ENCODE measurements at places on chromosomes 7 and 10.

- DNase-seq: no peak
Observed at GRCh38 chr7:156842740-156843140, 50.2 kb downstream of the LMBR1 start.

GRCh38 chr10:91185239-91185875 lies 35.1 kb upstream of the PCGF5 start:
- peak; percentile 51 for DNase-seq

DNA sequence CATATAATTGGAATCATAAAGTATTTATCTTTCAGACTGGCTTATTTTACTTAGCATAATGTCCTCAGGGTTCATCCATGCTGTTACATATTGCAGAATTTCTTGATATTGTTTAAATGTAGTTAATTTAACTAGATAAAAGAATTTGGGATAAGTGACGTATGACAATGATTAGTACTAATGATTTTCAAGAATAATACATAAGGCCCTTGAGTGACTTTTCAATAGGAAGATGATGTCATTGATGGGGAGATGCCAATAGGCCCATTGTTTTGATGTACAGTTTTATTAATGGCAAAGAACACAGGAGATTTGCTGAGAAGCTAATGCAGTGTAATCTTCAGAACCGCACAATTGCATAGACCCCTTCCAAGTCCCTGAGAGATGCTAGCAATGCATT lies 537.4 kb upstream of the PHF14 start:
- DNase-seq: no peak

DNA sequence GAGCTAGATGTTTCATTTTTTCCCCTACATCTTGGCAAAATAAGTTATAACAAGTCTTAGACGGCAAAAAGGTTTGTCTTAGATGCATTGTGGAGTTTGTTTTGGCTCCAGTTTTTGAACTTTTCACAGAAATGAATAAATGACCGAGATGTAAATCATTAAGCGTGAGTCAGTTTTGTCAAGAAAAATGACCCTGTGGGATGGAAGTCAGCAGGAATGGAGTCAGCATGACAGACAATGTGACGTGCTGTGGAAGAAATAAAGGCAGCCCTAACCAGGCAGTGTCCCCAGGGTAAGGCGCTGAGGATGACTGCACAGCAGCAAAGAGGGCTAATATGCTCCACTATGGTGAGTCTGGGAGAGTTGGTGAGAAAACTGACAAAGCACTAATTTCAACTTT lies 163.2 kb downstream of the NOC3L start:
- DNase-seq: peak; percentile 55

DNA sequence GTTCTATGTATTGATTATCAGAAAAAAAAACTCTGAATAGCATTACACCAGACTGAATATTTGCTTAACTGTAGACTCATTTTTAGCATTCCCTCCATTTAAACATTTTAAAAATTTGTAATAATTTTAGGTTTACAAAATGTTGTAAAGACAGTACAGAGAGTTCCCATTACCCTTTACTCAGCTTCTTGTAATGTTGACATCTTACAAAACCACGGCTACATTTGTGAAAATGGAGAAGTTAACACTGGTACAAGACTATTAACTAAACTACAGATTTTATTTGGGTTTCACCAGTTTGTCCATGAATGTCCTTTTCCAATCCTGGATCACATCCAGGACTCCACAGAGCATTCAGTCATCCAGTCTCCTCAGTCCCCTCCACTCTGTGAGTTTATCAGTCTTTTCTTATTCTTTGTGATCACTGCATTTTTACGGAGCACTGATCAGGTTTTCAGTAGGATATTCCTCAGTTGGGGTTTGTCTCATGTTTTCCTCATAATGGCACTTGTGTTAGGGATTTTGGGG lies 130.0 kb upstream of the EEPD1 start:
- no peak for DNase-seq

- DNase-seq: no peak
Observed at GRCh38 chr7:122802301-122802751, 83.9 kb downstream of the CADPS2 start.

DNA sequence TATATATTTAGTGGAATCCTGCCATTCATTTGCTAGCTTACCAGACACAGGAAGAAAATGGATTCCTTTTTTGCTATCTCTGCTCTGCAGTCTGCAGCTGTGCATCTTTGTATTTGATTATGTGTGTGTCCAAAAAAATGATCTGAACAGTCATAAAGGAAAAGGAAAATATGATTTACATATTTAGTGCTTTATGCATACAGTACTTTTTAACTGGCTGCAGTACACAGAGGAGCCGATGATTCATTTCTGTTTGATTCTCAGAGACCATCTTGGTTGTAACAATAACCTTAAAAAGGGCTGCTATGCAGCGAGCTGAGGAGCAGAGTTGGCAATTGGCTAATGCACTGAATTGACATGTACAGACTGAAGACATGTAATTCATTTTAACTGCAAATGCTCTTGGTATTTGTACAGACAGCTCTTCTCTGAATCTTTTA lies 151.3 kb upstream of the FZD1 start:
- peak; percentile 42 for DNase-seq

- no peak for DNase-seq
Observed at GRCh38 chr7:139747662-139748372, 30.0 kb downstream of the HIPK2 start.

GRCh38 chr7:41134300-41135255 lies 568.3 kb downstream of the INHBA start:
- DNase-seq: peak; percentile 53

DNA sequence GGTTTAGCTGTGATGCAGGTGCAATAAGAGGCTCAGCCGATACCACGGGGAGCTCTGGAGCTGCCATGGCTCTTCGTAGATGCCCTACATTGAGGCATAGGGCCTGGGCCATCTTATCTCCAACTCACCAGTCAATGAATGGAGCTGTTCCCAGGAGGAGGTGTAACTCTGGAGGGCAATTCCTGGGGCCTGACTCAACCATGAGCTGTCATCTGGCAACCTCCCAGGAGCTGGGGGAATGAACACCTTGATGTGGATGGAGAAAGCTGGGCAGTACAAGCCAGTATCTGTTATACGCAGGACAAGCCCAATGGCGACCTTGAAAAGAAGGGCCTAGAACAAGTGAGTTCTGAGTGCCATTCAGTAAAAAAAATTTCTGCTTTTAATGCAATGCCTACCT lies 224.0 kb upstream of the PLXDC2 start:
- DNase-seq: peak; percentile 1

- DNase-seq: no peak
Observed at GRCh38 chr10:95413588-95413987, 122.8 kb upstream of the PDLIM1 start.

- DNase-seq: no peak
Observed at GRCh38 chr7:1425292-1426136, 33.8 kb downstream of the MICALL2 start.

GRCh38 chr7:134567368-134567767 lies 18.5 kb downstream of the AKR1B15 start:
- DNase-seq: no peak

DNA sequence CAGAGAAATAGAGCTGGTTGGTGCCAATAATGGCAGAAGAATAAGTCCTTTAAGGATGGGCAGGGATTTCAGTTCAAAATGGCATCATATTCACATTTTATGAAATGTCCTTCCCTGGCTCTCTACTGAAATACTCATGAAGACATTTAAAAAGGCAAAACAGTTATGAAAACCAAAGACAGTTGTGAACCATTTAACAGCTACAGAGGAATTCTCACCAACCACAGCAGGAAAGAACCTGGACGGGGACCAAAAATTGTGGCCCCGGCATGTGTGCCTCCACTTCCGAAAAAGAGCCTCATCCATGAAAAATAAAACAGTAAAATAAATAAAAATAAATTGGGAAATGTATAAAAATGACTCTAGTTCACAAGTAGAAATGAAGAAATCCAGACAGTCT lies 539.5 kb downstream of the SUGCT start:
- DNase-seq: peak; percentile 25

- no peak for DNase-seq
Observed at GRCh38 chr7:38703093-38703492, 71.9 kb upstream of the AMPH start.

DNA sequence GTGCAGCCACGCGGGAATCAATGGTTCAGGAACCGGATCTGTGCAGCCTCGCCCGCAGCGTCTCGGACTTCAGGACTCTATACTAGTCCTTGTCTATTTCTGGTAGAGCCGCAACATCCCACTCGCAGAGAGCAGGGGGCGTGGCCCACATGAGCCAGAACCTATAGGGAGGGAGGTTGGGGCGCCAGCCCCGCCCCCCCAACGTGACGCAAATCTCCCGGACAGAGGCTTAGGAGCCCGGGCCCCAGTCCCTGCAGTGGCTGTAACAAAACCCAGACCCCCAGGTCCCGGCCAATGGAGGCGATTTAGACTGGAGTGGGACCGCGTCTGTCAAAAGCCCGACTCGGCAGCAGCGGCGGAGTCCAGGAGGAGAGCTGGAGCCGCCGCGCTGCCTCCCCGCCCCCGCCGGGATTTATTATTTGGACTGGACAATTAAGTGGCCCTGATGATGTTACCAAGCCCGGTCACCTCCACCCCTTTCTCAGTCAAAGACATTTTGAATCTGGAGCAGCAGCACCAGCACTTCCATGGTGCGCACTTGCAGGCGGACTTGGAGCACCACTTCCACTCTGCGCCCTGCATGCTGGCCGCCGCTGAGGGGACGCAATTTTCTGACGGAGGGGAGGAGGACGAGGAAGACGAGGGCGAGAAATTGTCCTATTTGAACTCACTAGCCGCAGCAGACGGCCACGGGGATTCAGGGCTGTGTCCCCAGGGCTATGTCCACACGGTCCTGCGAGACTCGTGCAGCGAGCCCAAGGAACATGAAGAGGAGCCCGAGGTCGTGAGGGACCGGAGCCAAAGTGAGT lies at the start of gene NKX2-3:
Gene NKX2-3 (plus strand): TSS at position 256 of the 809 bp plus-strand sequence. CDS start 190 bp downstream, at position 446.
- no peak for DNase-seq

GRCh38 chr10:132364594-132364970 lies 32.4 kb upstream of the PWWP2B start:
- no peak for DNase-seq

GRCh38 chr10:110141871-110142635 lies 65.4 kb upstream of the MXI1 start:
- DNase-seq: no peak

GRCh38 chr10:24873281-24873683 lies 79.1 kb downstream of the PRTFDC1 start:
- peak; percentile 94 for DNase-seq

DNA sequence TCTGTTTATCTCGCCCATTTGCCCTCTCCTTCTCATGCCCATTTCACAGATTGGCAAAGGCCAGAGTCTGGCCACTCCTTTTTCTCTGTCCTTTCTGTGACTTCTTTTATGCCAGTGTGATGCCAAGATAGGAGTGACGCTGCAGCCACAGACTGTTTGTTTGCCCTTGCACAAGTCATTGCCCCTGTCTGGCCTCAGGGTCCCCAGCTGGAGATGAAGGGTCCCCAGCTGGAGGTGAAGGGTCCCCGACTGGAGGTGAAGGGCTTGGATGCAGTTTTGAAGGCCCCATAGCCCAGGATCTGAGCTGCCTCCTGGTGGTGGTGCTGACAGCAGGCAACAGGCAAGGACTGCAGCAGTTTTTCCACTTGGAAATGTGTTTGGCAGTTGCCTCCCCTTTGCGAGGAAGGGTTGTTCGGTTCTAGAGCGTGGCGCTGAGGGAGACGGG lies 50.8 kb upstream of the SLC29A3 start:
- peak; percentile 67 for DNase-seq

- DNase-seq: no peak
Observed at GRCh38 chr7:25288556-25289307, 60.4 kb upstream of the NPVF start.

- peak; percentile 25 for DNase-seq
Observed at GRCh38 chr10:61486738-61487396, 33.7 kb upstream of the TMEM26 start.

DNA sequence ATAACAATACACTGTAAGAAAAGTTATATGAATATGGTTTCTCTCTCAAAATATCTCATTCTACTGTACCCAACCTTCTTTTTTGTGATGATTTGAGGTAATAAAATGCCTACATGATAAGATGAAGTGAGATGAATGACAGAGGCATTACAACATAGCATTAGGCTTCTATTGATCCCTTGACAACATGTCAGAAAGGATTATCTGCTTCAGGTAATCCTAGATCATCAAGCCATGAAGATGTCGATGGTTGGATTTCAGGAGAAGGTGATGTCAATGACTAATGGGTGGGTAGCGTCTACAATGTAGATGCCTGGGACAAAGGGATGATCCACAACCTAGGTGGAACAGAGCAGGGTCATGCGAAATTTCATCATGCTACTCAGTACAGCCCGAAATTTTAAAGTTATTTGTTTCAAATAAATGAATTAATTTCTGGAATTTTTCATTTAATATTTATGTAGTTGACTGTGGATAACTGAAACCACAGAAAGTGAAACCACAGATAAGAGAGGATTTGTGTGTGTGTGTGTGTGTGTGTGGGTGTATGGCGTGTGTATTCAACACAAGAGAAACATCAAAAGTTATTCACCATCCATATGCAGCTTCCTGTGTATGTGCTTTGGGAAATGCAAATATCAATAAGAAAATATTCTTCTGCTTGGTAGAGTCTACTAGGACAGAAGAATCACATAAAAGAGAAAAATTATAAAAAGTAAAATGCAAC lies 77.0 kb downstream of the MAGI2 start:
- peak; percentile 49 for DNase-seq

DNA sequence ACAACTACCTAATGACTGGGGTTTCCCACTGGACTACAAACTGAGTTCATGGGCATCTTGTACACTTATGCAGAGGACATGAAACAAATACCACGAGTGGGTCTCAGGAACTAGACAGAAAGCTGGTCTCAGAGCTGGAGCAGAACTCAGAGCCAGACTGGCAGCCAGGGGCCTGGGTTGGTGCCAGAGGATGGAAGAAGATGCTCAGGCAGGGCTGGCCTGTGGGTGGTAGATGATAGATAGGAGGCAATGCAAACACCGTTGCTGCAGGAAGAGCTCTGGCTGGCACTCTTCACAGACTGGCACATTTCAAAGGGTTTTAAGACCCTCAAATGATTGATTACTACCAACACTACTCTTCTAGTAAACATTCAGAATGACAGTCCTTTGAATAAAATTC lies 28.8 kb downstream of the ENO4 start:
- no peak for DNase-seq

- peak; percentile 97 for DNase-seq
Observed at GRCh38 chr10:125057158-125058001, 103.0 kb downstream of the CTBP2 start.

GRCh38 chr10:72124381-72124780 lies 36.0 kb upstream of the SPOCK2 start:
- DNase-seq: no peak

DNA sequence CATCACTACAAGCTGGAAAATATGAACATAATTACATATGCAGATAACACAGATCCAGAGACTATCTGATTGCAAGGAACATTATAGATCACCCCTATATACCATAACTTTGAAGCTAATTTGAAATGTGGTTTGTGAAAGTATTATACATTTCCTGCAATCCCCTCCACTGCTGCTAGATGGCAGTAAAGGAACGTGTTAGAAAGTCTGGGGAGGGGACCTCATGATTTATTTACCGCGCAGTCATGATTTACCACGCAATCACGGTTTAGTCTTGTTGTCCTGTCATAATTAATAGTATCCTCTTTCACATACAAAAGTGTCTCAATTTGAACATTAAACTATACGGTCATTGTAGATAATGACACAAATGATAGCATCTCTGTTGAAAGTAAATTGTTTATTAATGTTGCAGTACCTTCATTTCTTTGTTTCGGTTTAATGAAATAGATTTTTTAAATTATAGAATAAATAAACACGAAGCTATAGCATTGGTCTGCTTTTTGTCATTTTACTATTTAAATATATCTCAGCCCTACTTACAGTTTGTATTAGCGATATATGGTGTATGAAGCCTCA lies 145.3 kb upstream of the PRSS1 start:
- DNase-seq: peak; percentile 74

- DNase-seq: peak; percentile 7
Observed at GRCh38 chr7:116290740-116291139, 80.4 kb downstream of the TES start.

- DNase-seq: no peak
Observed at GRCh38 chr7:138429577-138430250, 30.3 kb upstream of the TRIM24 start.

Data from fibroblast of the aortic adventitia (primary cell).